A673 (cell line): ENCODE measurements at places on chromosomes 4 and X.

DNA sequence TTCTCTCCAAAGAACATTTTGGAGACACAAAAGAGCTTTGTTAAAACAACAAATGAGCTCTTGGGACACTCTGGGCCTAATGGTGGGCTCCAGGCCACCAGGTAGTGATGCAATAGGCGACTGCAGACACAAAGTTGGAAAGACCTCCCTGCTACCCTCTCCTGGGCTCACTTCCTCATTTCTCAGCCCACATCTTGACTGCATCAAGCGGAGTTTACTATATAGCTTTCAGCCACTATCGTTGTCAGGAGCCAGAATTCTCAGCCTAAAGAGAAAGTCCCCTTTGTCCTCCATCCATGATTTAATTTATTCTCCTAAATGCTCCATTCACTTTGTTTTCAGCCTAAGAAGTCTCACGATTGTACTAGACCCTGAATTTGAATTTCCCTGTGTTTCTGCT is 114.9 kb downstream of the EFHC2 start:
- no peak for DNase-seq

DNA sequence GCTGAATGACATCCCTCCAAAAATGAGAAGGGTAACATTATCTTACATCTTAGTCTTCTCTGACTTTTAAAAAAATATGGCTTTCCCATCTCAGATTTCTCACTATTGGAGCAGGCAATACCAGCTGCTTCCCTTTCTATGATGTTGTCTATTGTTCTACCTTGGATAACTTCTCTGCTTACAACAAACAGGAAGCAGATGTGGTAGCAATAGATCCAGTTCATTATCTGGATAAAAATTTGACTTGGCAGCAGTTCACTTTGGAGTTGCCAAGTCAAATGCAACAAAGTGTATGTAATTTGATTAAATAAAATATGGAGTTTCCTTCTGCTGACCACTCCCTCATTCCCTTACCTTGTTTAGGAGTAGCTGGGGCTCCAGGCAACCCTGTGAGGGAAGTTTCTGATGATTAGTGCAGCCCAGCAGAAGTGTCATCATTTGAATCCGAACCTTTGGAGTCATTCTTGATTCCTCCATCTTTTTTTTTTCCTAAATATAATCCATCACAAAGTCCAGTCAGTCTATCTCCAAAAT is 72.0 kb upstream of the GPRIN3 start:
- DNase-seq = peak; percentile 0

GRCh38 chrX:50978920-50979682 is 68.6 kb downstream of the BMP15 start:
- no peak for DNase-seq

DNA sequence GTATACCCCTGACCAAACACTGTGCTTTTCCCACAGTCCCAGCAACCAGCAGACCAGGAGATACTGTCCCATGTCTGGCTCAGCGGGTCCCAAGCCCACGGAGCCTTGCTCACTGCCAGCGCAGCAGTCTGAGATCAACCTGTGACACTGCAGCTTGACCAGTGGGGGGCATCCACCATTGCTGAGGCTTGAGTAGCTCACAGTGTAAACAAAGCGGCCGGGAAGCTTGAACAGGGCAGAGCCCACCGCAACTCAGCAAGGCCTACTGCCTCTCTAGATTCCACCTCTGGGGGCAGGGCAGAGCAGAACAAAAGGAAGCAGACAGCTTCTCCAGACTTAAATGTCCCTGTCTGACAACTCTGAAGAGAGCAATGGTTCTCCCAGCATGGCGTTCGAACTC is 58.1 kb downstream of the SLC10A6 start:
- DNase-seq = peak; percentile 3

DNA sequence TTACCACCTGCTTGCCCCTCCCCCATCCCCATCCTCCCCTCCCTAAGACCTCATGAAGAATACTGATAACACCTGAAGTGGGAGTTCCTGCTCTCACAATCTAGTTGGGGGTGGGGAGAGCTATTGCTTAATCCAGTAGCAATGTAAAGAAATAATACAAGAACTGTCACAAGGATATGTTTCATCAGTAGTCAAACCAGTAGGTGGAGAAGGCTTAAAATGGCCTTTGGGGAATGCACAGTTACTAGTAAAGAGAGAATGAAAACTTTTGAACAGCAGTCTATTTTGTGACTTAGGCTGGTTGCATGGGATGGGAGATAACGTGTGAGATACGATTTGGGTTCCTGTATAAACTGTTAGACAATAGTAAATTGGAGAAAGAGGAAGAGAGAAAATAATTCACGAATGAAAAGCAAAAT is 6.0 kb downstream of the GALNT7 start:
- no peak for DNase-seq

DNA sequence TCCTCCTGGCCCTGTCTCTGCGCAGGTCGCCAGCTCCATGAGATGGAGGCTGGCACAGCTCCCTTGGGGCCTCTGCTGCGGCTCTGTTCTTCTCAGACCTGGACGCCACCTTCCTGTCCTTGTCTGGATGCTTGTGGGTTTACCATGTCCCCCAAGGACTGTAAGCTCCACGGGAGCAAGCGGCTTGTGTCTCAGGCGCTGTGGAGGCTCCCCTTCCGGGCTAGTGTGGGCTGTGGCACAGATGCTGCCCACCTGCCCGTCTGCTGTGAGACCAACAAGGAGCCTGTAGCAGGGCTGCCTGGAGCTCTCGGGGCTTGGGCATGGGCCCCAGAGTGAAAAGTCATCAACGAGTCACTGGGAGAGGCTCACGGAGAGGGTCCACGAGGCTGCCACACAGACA is 25.2 kb downstream of the NAT8L start:
- no peak for DNase-seq

DNA sequence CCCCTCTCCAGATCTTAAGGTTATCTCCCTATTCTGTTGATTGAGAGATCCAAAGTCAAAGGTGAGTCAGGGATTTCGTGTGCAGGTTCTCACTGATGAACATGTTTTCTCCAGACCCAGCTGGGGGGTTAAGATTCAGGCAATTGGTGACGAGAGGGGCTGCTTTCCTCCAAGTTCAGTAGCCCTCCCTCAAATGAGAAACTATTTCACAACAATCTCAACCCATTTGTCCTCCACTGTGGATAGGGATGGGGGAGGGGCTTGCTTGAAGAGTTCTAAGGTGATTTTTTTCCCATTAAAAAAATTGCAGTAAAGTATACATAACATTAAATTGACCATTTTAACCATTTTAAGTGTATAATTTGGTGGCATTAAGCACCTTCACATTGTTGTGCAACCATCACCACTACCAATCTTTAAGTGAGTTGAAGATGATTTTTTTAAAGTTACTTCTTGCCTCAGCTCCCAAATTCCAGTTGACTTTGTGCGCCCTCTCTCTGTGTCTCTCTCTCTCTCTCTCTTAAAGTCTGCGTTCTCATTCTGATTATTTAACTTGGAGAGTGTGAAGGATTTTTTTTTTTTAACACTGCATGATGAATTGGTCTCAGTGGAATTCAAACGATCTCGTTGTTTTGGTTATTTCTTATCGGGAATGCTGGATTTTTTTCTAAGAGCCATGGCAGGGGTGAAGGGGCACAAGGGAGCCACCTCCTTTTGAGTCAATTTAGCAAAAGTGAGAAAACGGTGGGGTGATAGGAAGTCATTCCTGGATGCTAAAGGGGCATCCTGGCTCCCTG is 175.9 kb downstream of the SHROOM3 start:
- DNase-seq = no peak

GRCh38 chr4:101101072-101101471 is 246.3 kb downstream of the PPP3CA start:
- DNase-seq = peak; percentile 39

DNA sequence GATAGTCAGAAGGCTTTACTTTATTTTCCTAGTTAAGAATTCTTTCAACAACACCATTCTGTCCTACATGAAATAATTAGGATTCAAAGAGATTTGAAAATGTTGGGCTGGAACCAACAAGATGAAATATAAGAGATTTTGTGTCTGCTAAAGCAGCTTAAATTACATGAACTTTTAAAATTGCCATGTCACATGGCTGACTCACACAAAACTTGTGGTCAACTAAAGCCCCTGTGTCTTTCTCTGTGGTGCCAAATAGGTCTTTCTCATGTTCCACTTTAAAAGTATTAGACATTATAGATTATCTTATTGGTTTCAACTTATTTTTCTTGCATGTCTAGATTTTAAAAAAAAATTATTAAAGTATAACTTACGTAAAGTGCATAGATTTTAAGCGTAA is 60.8 kb upstream of the FHL1 start:
- DNase-seq = no peak

DNA sequence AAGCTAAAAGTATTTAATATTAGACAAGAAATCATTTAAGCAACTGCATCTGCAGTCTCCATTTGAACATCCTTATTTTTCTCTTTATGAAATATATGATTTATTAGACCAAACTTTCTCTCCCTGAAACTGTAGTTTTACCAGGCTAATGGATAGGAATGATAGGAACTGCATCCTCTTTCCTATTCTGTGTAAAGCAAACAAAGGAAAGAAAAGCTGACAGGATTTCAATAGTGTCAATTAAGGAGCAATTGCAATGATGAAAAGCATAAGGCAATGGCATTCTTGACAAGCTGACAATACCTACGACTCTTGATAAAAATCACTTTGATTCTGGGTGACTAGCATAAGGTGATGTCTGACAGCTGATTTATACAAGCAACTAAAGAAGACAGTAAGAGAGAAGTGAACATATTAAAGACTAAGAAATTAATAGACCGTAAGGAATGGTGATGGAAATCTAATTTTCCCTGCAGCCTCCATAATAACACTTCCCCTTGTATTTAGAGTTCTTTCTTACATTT is 502.5 kb downstream of the TECRL start:
- DNase-seq = no peak

GRCh38 chr4:122711919-122712318 is 20.6 kb upstream of the BBS12 start:
- no peak for DNase-seq

- DNase-seq = no peak
Measured at GRCh38 chrX:108268434-108269080, 169.7 kb downstream of the COL4A6 start.

DNA sequence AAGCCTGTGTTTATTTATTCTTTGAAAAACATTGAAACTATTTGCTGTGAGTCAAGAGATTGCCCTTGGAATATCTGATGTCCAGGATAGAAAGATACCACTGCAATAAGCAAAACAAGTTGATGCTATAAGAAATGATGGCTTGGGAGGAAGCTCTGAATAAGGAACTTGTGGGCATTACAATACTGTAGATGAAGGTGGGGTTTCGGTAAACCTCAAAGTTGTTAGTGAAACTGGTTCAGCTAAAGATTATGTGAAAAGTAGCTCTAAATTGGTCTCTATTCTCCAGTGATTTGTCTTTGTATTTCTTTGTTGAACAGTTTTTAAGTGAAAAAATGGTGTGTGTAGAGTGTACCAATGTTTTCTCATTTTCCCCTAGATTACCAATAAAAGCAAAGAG is 128.7 kb downstream of the AKAP4 start:
- no peak for DNase-seq

DNA sequence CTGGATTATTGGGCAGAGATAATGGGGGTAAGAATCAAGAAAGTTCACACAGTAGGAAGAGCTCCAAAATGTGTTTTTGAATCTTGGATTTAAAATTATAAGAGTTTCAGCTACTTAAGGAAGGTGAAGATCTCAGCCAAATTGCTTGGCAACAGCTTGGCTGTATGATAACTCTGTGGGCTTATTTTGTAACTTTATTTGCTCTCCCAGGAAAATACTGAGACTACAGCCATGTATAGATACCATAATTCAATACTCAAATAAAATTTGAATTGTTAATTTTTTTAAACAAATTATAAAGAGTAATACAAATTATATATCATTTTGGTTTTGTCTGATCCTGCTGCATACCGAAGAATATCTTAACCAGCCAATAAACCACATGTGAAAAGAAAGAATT is 129.5 kb upstream of the INPP4B start:
- DNase-seq = no peak

DNA sequence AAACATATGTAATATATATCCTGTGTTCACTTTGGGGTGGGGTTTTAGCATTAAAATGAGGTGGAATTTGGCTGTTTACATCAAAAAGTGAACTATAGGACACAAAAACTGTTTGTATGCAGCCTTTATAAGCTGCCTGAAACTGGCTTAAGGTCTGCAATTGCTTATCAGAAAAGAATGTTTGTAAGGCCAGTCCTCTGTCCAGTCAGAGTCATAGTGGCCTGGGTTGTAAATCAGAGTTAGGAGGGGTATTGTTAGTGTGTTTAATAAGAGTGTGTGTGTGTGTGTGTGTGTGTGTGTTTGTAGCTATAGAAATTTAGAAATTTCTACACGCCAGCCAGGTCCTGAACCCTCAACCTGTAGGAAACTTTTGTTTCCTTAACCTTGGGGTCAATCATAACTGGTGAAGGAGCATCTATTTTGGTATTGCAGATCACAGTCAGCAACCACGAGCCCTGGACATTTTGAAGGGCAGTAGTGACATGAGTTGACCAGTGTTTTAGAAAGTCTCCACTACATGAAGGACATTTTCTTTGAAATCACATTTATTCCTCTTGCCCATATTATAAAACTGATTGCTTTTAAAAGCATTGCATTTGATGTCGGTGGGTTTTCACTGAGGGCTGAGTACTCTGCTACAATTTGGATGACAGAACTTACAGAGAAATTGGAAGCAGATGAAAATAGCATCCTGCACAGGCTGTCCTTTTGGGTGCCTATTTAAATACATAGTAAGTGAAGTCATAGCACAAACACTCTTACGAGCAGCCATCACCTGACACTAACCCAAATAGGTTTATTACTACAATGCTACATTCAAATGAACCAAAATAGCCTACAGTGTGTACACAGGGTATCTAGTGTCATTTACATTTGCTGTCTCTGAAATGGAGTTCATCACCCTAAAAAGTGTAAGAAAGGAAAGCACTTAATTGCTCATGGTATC is 11.2 kb upstream of the TMEM154 start:
- DNase-seq = no peak

DNA sequence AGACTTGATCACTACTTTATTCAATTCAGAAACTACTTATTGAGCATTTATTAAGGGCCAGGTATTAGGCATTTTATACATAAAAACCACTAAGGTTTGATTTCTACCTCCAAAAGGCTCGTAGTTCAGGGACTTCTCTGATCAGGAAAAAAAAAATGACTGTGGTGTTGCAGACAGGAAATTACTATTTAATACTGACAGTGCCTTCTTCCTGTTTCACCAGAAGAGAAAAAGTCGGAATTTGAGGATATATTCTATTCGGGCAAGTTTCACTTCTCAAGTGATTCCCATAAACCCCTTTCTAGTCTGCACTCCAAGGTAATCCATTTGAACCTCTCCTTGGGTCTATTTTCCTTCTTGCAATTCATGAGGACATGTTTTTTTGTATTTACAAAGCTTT is 15.3 kb upstream of the TASL start:
- peak; percentile 47 for DNase-seq

DNA sequence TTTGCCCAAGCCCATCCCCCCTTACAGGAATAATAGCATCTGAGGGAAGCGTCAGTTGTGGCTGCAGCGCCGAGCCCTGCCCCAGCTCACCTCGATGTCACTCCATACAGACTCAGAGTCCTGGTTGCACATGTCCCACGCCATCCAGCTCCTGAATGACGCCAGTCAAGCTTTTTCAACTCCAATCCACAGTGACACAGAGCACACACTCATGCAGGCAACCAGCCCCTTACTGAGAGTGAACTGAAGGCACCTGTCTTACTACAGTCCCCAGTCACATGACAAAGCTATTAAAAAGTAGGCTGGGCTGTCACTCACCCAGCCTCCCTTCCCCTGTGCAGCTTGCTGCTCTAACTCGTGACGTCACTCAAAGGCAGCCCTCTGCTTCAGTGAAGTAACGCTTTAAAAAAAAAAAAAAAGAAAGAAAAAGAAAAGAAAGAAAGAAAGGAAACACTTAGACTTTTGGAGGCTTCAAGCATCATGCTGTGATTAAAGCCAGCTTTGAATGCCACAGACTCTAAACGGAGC is at the start of gene PPARGC1A:
TSS of gene PPARGC1A (minus strand) at position 234 of the 528 bp plus-strand sequence. CDS start at position 144, 90 bp downstream.
- DNase-seq = peak; percentile 7
